Stimulated activated CD8-positive, alpha-beta memory T cell treated with anti-CD3 and anti-CD28 coated beads, Interleukin-4, amount 100 ng/mL, for 4 hours (primary cell): ENCODE measurements at places on chromosomes 7 and 10.

DNA sequence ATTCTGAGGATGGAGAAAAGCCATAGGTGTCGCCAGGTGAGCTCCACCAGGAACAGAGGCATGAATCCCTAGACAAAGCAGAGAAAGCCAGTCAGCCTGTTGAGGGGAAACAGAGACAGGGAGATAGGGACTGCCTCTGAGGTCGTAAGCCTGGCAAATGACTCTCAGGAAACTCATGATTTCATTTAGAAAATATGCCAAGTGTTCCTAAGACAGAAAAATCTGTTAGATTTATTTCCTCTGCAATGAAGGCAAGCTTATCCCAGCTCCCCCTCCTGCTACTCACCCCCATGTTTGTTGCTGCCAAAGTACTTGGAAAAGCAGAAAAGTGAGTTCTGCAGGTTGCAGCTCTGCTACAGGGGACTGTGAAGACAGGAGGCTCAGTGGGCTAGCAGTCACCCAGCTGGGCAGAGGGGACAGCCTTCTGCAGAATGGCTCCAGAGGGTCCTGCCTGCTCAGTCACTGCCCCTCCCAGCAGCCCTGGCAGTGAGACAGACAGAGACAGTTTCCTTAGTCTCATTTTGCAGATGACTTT lies 184.3 kb downstream of the ADRA2A start:
- DNase-seq: no peak

DNA sequence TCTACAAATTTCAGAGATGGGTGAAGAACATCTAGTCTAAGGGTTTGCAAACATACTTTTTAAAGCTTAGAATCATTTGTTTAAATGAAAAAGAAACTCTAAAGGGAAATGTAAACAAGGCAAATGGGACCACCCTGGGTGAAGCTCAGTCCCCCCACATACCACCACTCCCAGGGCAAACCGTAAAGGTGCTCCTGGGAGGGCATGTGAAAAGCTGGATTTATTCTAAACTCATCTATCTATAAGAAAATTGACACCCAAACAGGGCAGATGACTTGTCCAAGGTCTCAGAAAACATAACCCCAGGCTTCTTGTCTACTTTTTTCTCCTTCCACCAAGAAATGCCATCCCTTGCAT lies 223.3 kb upstream of the PRKCQ start:
- DNase-seq: no peak

GRCh38 chr10:26430641-26431163 lies 7.4 kb upstream of the APBB1IP start:
- DNase-seq: no peak

DNA sequence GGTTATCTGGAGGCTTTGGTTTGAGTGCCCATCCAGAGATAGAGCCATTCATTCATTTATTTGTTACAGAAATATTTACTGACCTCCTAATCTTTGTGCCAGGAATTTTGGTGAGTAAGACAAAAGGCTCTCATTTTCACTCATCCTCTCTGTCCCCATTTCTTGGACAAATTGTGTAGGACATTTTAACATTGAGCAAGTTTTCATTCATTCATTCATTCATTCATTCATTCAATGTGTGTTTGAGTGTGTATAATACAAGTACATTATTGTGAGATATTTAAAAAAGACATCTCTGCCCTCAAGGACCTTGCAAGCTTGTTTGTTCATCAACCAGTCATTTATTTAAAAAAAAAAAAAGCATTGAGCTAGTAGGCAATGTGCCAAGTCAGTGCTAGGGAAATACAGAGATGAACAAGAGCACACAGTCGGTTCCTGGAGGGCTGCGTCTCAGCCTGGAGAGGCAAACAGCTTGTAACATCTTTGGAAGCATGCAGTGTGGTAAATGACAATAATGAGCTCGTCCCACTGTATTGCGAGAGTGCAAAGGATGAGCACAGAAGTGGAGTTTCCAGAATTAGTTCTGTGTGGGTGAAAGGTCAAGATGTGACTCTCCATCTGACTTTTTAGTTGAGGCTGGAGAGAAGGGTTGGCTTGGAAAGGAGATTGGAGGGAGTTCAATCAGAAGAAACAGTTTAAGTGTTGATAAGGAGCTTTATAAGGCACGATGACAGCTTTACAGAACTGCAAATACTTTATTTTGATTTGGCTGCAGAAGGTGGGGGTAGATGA lies 50.5 kb upstream of the HBP1 start:
- no peak for DNase-seq

DNA sequence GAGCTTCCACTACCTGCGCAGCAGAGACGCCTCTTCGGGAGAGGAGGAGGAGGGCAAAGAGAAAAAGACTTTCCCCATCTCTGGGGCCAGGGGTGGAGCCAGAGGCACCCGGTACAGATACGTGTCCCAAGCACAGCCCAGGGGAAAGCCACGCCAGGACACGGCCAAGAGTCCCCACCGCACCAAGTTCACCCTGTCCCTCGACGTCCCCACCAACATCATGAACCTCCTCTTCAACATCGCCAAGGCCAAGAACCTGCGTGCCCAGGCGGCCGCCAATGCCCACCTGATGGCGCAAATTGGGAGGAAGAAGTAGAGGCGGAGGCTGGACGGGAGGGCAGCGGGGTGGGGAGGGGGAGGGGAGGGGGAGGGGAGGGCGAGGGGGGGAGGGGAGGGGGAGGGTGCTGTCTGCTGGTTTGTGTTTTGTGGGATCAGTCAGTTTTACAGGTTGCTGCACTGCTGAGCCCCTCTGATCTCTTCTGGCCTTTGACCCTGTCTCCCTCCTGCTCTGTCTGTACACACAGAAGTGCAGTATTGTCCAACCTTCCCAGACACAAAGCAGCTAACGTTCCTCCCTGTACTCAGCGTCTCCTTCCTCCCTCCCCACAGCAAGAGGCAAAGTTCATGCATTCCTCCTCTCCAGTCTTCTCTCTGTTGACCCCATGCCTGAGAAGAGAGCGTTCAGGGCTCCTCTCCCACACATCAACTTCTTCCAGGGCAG lies 9.3 kb downstream of the UCN3 start:
- no peak for DNase-seq

GRCh38 chr10:89144836-89145235 lies 62.3 kb downstream of the CH25H start:
- no peak for DNase-seq

- DNase-seq: no peak
Observed at GRCh38 chr10:24215196-24215595, 6.3 kb downstream of the KIAA1217 start.

DNA sequence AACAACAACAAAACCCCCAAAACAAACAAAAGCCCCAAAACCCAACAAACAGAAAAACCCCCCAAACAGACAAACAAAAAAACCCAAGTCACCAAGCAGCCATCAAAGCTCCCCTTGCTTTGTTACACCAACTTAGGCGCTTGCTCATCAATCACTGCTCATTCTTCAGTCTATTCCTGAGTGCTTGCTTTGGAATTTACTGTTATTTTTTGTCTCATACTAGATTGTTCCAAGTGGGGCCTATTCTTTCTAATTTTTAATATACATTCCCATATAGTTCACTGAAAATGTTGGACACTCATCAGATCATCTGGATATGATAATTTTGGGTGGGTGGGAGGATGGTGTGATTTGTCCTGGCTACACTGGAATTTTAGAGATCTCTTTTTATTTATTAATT lies 126.0 kb upstream of the JCAD start:
- DNase-seq: no peak

DNA sequence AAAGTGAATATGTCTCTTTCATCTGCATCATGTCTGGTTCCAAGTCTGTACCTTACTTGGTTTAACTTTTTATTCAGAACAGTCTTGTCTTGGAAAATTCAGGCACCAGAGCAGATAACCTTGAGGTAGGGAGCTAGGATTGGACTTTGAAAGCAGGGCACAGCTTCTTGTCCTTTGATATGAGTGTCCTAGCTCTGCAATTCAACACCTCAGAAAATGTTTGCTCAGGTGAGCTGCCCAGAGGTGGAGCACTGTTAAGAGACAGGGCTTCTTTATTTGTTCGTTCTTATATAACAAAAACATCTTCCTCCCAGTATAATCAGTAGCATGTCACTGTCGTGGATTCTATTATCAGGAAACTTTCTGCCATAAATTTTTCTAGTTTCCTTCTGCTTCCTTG lies 118.3 kb downstream of the LRRC4 start:
- no peak for DNase-seq

GRCh38 chr7:128450409-128450808 lies 5.3 kb upstream of the HILPDA start:
- no peak for DNase-seq

DNA sequence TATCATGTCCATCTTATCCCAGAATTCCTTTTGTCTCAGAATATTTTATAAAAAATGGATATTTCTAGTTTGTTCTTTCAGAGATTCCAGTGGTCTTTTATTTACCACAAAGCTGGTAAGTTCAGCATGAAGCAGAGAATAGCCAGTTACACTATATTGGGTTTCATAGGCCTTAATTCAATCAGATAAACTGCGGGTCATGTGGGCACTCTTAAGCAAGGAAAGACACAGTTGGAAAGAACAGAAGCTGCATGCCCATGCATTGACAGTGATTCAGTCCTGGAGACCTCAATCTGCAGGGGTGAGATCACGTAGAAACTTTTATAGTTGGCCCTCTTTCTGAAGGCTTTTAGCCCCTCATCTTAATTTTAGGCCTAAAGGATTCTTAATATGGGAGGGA lies 281.3 kb upstream of the IGFBP3 start:
- no peak for DNase-seq

- DNase-seq: no peak
Observed at GRCh38 chr7:68429411-68430117, 1168.7 kb upstream of the AUTS2 start.

- no peak for DNase-seq
Observed at GRCh38 chr10:70306886-70307520, 23.2 kb upstream of the NPFFR1 start.

DNA sequence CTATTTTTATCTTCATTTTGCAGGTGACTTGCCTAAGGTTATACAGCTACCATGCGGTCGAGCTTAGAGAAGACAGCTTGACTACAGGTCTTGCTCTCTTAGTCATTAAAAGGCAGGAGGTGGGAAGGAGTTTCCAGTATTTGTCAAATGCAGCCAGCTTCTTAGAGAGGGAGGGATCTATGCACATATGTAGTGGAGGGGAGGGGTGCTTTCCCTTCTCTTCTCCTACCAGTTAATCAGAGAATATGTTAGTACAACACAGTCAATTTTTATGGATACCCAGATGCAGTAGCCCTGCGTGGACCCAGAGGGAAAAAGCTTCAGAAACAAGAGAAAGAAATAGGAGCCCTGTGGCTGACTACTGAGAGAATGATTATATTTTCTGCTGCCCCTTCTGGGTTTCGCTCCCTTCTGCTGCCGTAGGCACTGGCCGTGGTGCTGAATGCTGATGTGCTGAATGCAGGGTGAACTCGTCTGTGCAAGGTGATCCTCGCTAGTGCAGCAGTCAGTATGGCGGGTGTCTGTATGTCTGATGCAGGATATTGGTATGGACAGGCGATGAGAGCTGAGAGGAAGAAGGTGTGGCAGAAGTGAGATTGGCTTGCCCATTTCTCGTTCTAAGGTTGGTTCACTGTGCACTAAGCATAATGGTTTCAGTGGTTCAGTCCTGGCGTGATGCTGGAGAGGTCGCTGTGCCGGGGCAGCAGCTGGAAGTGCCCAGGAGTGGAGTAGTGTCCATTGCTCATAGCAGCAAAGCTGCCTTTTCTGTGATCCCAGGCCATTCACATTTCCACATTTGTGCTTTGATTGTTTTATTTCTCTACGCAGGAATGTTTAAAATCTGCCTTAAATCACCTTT lies 189.2 kb upstream of the PODXL start:
- no peak for DNase-seq

DNA sequence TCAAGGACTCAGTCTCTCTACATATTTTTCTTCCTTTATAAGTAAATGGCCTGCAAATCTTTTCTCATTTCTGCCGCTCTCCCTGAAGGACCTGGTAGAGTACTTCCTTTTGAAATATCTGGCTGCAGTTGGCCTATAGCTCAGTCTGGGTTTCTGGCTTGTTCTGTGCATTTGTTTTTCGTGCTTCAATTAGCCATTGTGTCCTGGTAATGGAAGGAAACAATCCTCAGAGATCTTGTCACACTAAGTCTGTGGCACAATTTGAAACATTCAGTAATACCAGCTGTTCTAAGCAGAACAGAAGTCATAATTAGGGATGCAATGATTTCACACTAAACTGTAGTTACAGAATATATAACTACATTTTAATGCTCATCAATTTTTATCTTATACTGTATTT lies 545.0 kb downstream of the NRG3 start:
- no peak for DNase-seq

DNA sequence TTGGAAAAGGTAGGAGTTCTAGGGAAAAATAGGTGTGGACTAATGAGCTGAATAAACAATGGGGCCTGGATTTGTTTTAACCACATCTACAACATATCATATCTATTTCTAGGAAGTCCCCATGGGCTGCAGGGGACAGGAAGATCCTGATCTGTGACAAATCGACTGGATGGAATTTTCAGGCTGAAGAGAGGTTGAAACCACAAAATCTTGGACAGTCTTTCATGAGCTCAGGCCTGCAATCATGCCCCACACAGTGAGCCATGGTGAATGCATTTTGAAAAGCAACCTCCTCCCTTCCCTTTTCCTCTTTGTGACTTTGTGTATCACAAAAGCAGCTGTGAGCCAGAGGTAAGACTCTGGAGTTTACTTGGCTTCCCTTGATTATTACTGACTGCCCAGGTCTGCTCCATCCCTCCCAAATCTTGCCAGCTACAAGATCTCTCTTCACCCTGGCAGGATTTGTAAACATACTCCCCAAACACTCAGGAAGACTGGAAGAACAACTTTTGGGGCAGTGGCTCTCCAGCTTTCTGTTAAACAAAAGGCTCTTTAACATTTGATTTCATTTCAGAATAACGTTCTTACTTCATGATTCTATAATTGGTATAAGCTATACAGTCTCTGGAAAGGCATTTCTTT lies 66.4 kb downstream of the ASAH2B start:
- no peak for DNase-seq

DNA sequence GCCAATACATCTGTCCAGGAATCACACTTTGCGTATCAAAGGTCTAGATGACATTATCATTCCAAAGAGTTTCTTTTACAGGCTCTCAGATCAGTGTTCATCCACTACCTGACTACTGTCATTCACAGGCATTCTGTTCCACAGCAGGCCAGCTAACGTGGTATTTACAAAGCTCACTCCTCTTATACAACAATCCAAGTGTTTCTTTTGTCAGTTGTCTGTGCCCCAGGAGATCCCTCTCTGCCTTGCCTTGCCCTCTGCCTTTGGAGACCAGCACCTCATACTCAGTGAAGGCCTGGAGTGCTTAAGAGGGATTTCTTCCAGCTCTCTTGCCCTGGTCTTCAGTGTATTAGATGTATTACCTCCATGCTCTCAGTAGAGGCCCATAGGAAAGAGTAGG lies 34.6 kb upstream of the CC2D2B start:
- no peak for DNase-seq
